ENCODE measurements at places on chromosomes 13 and 19.

- no peak for DNase-seq
Measured at GRCh38 chr13:73223372-73223781, 164.6 kb downstream of the KLF5 start.

- no peak for DNase-seq
Measured at GRCh38 chr13:35793823-35794222, 317.3 kb upstream of the MAB21L1 start.

DNA sequence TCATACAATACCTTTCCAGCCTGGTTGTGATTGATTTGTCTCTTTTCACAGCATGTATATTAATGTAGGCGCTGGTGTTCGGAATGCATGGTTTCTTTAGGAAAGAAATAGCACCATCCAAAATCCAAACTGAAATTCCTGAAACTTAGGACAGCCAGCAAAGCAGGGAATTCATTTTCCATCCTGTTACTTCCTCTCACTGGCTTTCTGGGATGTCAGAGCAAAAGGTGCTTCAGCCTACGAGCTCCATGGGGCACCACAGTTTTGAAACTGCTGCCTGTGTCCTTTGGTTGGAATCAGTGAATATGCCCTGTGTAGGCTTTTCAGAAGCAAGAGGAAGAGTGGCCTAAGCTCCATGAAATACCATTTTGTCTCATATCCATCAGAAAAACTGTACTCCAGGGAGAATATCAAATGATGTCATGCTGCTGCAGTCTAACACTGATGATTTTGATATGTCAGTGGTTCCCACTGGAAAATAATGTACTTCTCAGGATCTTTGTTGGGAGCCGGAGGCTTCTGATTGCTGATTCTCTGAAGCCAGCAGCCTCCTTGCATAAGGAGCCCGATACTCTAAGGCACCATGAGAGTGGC lies 117.8 kb upstream of the SERP2 start:
- DNase-seq: no peak

DNA sequence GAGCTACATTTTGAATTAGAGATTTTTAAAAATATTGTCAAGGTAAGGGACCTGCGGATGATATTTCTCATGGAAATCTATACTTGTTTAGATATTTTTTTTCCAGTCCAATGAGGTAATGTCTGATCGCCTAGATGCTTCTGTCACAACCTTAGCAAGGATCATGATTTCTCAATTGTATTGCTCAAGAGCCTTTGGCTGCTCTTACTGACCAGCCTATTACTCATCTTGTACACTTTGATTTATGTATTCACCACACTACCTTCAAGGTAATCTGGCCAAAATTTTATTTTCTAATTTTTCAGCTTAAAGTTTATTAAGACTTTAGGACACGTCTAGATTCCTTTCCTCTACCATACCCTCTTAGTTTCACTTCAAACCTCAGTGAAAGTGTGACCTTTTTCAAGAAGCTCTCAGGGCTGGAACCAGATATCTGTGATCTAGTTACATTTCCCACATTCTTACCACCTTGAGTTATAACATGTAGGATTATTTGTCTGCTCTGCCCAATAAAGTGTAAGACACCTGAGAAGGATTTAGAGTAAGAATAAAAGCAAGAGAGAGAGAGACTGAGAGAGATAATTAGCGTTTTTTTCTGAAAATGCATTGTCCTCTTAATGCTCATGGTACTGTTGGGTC lies 197.1 kb downstream of the ITGBL1 start:
- no peak for DNase-seq

GRCh38 chr19:13885826-13886365 lies 9.0 kb downstream of the NANOS3 start:
- no peak for DNase-seq

GRCh38 chr19:14576363-14576762 lies 4.5 kb upstream of the NDUFB7 start:
- DNase-seq: no peak

DNA sequence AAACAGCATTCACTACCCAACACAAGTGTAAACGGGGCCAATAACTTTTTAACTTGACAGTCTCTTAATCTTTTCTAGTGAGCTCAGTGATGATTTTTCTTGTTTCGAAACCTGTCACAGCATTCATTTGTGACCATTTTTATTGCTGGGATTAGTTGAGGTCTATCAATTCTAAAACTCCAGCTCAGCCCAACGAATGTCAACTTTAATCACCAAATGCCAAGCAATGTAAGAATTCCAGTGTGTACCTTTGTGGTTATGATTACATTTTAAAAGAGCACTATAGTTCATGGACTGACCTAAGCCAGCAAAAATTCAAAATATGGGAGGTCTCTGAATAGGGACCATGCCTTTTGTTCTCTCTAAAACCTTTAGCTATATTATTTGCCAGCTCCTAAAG lies 694.3 kb upstream of the SGCG start:
- no peak for DNase-seq

DNA sequence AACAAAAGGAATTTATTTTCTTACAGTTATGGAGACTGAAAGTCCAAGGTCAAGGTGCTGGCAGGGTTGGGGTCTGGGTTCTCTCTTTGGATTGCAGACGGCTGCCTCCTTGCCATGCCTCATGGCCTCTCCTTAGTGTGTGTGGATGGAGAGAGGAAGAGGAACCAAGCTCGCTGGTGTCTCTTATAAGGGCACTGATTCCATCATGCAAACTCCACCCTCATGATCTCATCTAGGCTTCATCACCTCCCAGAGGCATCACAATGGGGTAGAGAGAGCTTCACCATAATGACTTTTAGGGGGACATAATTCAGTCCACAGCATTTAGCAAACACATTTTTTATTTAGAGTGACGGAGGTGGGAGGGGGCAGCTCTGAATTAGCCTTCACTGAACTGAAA lies 104.9 kb upstream of the ABCC4 start:
- DNase-seq: no peak

DNA sequence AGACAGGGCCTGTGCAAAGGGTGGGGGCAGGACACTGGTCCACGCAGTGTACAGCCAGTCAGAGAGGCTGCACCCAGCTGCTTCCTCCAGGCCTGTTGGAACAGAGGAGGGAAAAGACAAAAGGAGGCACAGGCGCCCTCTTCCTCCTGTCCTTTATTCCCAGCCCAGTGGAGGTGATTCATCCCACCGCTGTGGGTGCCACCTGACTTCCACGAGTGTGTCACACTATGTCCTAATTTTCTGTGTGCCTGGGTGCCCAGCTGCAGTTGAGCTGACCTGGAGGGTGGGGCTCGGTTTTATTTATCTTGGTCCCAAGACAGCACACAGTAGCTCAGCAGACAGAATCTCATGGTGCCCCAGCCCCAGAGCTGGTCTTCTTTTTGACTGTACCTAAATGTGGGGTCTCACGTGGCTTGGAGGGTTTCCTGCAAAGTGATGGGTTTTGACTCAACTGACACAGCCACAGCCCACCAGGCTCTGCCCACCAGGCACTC lies 9.0 kb downstream of the EPS15L1 start:
- no peak for DNase-seq

Data from NCI-H2107 (cell line).